CD4-positive, alpha-beta T cell treated with Interleukin-15 for 4 hours (primary cell): ENCODE measurements at places on chromosomes 6 and 20.

- no peak for DNase-seq
These were observed 16.1 kb downstream of the SLC17A9 start for GRCh38 chr20:62968378-62969178.

GRCh38 chr20:77231-77630 is 10.2 kb upstream of the DEFB125 start:
- DNase-seq: no peak

GRCh38 chr20:8244637-8245036 is 112.6 kb downstream of the PLCB1 start:
- DNase-seq: no peak

- DNase-seq: no peak
These were observed 259.9 kb downstream of the BMP7 start for GRCh38 chr20:57006411-57007170.

DNA sequence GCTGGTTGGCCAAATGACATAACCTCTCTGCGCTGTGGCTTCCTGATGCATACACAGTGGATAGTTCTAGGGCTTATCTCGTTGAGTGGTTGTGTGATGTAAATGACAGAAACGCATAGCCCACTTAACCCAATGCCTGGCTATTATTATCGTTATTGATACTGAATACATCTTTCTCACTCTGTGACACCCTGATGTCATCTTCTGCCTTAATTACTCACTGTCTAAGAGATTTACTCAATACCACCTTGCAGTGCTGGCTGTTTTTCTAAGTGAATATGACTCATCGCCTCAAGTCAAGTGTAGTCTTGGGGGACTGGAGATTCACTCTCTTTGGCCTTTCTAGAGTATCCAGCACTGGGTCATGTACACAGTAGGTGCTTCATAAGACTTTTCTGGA is 73.6 kb downstream of the NDUFAF5 start:
- DNase-seq: no peak

DNA sequence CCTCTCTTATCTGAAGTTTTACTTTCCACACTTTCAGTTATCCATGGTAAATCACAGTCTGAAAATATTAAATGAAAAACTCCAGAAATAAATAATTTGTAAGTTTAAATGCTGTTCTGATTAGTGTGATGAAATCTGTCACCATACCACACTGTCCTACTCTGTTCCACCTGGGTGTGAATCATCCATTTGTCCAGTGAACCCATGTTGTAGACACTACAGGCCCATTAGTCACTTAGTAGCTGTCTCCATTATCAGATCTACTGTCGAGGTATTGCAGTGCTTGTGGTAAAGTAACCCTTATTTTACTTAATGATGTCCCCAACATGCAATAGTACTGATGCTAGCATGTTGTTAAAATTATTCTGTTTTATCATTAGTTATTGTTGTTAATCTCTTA is 29.2 kb upstream of the MMS22L start:
- no peak for DNase-seq

- DNase-seq: no peak
These were observed 73.5 kb downstream of the TNFRSF21 start for GRCh38 chr6:47235964-47236760.

DNA sequence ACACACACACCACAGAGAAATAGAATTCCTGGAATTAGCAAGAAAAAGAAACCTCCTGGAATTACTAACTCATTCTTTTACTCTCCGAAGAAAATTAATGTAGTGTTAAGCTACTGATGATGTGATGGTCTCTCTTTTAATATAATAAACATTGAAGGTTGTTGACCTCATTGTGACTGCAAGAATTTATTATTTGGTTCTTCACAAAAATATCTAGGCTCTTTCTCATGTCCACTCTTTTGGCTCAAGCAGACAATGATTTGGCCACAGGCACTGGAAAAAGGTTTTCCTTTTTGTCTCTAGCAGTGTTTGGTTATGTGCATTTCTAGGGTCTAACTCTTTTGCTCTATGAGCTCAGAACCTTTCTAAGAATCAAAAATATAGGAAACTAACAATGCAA is 811.9 kb downstream of the TENT5A start:
- no peak for DNase-seq

GRCh38 chr6:150720774-150721233 is 121.1 kb downstream of the PLEKHG1 start:
- DNase-seq: no peak

DNA sequence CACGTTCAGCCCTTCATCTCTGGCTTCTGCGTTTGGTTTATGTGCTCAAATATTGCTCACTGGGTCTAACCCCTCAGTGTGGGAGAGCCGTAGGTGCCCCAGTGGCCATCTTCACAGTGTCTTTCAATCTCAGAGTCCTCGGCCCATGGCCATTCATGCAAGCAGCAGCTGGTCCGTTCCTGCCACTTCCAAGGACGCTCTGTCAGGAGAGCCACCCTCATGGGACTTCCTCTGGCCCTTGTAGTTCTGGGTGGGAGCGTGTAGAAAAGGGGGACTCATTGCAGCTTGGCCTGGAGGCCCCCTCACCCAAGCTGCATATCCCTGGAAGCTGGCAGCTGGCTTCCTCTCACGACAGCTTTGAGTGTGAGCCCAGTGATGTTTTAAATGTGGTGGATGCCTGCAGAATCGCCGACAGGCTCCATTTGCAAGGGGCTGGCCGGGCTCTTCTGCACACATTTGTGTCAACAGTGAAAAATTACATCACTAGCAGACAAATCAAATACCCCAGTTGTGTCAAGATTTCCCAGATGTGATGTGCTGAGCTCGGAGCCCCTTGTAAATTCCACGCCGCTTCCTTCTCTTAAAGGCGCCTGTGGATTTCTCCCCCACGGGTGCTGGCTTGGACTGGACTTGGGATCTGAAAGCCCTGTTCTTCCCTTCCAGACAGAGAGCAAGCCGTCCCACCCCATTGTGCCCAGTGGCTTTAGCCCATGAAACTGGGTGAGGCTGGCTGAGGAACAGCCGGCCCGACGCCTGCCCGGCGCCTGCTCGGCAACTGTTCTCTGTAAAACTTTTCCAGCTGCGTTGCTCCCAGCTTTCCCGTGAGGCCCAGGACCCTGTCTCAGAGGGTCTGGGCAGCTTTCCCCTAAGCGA is 360.1 kb downstream of the TAF4 start:
- DNase-seq: no peak

GRCh38 chr6:130204322-130204721 is 18.4 kb downstream of the SAMD3 start:
- no peak for DNase-seq

GRCh38 chr20:44580581-44581268 is 1.7 kb upstream of the PKIG start:
- no peak for DNase-seq

GRCh38 chr6:137496368-137496767 is 2.2 kb upstream of the OLIG3 start:
- no peak for DNase-seq

DNA sequence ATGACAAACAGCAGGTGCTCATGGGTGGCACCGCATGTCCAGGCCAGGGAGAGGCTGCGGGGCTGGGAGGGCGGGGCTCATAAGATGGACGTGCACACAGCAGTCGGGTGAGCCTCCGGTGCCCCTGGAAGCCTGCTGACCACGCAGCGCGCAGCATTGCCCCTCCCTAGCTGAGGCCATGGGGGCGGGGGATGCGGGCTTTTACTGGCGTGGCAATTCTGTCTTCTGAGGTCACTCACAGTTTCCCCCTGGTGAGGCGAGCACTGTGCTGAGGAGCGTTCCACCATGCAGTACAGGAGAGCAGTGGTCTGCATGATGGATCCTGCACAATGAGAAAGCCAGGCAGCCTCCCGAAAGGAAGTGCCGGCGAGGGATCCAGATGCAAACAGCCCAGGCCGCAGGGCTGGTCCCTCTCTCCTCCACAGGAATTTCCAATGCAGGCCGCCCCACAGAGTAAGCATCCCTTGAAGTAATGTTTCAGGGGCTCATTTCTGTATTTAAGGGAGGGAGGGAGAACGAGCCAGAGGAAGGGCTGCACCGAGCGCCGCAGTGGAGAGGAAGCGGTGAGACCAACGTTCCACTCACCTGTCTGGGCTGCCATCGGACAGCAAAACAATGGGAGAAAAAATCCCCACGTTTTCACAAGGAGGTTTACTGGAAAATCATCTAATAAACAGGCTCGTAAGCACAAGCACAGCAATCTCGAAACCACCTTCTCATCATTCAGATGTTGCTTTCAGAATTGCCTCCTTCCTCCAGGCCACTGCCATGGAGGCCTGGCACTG is 56.0 kb downstream of the IRF4 start:
- peak; percentile 16 for DNase-seq

GRCh38 chr6:147190556-147190955 is 13.7 kb upstream of the STXBP5 start:
- DNase-seq: no peak

- DNase-seq: no peak
These were observed 45.4 kb upstream of the BMP6 start for GRCh38 chr6:7680393-7681075.

DNA sequence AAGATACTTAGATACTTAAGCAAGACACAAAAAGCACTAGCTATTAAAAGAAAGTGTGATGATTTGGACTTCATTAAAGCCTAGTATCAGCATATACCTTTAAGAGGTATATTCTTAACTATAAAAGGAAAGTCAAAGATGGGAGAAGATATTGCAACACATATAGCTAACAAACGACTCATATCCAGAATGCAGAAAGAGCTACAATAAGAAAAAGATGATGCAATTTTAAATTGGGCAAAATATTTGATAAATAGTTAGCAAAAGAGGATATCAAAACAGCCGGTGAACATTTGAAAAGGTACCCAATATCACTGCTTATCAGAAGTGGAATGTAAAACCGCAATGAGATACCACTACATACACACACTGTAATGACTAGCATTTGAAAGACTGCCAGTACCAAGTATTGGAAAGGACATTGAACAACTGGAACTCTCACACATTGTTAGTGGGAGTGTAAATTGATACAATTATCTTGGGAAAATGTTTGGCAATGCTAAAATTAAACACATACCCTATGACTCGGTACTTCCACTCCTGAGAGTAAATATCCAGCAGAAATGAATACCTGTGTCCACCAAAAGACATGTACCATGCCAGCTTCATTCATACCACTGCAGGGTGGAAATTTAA is 25.7 kb downstream of the MUC22 start:
- DNase-seq: no peak

DNA sequence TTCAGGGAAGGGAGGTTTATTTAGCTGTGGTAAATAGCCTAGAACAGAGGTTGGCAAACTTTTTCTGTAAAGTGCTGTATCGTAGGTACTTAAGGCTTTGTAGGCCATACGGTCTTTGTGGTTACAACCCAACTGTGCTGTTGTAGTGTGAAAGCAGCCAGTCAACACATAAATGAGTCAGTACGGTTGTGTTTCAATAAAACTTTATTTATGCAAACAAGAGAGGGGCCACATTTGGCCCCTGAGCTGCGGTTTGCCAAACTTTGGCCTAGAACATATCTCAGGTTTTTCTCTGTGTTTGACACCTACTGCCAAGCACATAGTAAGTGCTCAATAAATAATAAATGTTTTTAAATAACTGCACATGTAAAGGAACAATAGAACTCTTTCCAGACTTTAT is 102.2 kb downstream of the RNF144B start:
- DNase-seq: no peak

- no peak for DNase-seq
These were observed 110.2 kb upstream of the RPS6KA2 start for GRCh38 chr6:166737261-166737660.

GRCh38 chr6:153074761-153075160 is 56.3 kb downstream of the RGS17 start:
- no peak for DNase-seq

GRCh38 chr6:37566111-37566949 is 66.6 kb upstream of the CCDC167 start:
- peak; percentile 71 for DNase-seq

DNA sequence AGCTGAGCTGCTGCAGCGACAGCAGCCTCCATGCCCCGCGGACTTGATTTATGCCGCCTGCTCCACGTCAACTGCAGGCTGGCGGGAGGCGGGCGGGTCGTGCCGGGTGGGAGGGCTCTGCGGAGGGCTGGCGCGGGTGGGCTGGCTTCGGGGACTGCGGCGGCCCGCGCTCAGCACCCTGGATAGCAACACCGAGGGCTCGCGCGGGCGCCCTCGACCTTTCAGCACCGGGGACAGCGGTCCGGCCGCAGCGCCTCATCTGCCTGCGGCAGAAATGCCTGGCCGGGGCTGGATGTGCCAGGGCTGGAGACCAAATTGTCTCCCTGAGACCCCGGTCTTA is 792 bp downstream of the SNAP25 start:
- DNase-seq: peak; percentile 45

- DNase-seq: no peak
These were observed 23.6 kb upstream of the EDN1 start for GRCh38 chr6:12266571-12266970.

- no peak for DNase-seq
These were observed 81.7 kb upstream of the THBS2 start for GRCh38 chr6:169335301-169335700.

GRCh38 chr20:63061051-63061770 is 54.4 kb upstream of the BHLHE23 start:
- no peak for DNase-seq

DNA sequence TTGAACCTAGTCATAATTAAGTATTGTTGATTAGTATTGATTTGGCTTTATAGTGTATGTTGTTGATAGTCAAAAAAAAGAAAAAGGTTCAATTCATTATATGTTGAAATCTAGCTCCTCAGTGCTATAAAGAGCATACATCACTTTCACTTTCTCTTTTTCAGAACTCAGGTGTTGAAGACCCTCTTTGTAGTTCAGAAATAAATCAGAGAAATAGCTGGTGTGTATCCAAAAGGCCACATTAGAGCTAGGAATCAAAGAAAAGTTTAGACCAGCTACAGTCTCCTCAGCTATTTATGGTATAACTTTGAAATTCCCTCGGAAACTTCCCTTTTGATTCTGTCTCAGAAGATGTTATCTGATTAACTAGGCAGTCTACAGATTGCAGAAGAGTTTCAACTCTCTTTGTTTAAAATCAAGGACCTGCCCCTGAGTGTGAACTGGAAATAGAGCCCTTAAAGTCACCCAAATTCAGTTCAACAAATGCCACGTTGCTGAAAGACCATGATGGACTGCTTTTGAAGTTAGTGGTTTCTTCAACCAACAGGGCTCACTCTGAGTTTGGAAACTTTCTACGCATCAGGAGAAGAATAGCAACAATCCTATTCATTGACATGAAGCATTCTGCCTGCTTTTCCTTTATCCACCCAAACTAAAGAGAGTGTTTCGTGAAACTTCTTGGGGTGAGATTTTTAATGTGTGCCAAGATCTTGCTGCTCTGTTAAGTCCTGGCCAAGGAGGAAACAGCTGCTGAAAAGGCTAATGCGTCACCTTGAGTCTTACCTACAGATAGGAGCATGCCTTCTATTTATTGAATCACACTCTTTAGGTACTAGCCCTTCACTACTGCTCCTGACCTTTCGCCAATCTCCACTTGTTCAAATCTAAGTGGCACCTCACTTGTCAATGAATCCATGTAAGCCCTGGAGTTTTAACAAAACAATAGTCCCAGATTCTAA is 111.7 kb downstream of the TNFRSF21 start:
- no peak for DNase-seq

GRCh38 chr6:117477988-117478852 is 4.3 kb upstream of the DCBLD1 start:
- DNase-seq: peak; percentile 20
